Left hindlimb (tissue), 1 donor: ENCODE measurements at places on chromosomes 11 and 22.

- DNase-seq, result no peak
These were observed 13.7 kb downstream of the CEP57 start for GRCh38 chr11:95803973-95804372.

DNA sequence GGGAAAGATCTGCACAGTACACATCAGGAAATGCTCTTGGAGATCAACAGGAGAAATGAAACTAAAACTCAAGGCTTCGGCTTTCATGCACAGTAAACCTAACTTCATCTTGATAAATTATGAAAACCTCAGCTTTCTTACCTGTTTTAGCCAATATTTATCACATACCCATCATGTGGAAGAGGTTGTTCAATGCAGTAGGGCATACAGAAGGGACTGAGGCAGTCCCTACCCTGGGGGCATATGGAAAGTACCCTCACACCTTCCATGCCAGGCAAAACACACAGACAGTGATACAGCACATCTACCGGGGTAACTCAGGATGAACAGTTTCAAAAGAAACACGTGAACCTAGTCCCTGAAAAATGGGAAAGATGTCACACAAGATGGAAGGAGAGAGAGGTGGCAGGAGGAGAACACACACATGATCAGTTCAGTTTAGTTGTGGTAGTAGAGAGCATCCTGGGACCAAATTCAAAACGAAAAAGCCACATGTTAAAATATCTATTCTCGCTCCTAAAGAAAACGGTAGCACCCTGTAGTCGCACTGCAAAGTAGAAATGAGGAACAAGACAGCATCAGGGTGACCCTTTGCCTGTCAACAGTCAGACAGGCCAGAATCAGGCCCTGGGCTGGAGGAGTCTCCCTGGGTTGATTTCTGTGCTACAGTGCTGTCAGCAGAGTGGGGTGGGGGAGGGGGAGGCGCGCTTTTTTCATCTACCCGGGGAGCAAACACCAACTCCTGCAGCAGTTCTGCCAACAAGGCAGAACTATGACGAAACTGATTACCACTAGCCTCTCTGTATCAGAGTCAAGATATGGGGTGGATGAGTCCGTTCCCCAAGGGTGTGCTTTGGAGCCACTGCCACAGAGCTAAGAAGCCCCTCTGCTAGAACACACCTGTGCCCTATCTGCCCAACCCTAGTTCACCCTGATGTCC, 1.3 kb downstream of the HIRA start:
- no peak for DNase-seq

DNA sequence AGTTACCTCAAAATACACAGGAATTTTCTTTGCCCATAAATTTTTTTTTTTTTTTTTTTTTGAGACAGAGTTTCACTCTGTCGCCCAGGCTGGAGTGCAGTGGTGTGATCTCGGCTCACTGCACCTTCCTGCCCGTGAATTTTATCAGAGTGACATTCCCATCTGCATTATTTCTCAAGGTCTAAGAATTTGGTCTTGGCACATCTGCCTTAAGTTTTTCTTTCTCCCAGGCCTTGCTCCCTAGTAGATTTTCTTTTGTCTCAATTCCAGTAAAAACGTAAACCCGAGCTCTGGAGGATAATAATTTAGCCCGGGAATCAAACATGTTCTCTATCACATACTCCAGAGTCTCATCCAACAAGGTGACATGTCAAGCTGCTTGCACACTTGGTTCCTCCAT, 12.4 kb downstream of the TRIM6 start:
- DNase-seq, result no peak

DNA sequence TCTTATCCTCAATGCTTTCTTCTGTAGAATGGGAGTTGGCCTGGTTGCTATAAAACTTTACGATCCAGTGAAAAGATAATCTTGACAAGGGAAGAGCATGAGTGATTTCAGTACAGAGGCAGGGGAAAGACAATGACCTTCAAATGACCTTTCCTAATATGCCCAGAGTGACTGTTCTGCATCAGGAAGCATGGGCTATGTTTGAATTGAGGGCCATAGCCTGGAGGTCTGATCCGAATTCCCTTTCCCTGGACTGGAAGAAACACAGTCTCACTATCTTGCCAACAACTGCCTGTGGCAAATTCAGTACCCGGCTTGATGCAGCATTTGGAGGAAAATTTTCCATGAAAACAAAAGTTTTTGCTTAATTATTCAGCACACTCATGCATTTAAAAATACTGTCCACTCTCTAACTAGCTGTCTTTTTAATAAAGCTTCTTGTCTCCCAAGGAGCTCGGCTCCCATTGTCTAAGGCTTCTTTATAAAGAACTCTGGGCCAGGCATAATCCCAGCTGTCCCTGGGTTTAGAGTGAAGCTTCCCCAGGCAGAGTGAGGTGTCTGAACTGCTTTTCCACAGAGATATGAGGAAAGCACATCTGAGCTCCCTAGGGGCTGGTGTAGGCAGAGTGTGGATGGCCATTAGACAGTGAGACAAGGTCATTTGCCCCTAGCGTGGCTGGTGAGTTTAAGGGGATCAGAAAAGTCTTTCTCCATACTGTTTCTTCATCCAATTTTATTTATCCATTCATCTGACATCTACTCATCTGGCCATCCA, 132.7 kb upstream of the CADM1 start:
- no peak for DNase-seq

GRCh38 chr22:45099961-45100360, 63.8 kb upstream of the NUP50 start:
- no peak for DNase-seq

DNA sequence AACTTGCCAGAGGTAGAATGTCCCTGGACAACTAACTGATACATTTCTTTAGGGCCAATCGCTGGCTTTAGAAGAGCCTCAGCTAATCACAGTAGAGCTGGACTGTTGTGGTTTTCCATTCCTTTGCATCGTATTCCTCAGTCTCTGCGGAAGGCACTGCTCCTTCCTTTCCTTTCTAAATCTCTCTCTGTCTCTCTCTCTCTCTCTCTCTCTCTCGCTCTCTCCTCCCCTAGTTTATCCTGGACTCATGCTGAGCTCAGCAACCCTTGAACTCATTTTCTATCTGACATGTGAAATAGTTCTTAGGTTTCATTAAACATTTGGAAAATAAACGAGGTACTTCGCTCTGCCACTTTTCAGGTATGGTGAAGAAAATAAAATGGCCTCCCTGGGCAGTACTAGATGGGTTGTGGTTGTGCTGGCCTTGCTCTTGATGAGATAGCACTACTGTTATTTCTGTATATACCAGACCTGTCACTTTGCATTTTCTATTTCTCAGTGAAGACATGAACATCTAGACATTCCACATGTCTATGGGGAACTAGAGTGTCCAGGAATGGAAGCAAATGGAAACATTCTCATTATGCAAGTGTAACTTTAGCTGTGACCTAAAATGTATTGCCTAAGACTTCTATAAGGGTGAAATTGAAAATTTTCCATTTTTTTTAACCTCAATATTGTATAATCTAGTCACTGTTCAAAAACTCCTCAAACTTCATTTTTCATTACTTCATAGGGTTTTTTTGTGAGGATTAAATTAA, 12.0 kb upstream of the SESN3 start:
- DNase-seq, result no peak
